ENCODE measurements at places on chromosomes 2 and 18.

DNA sequence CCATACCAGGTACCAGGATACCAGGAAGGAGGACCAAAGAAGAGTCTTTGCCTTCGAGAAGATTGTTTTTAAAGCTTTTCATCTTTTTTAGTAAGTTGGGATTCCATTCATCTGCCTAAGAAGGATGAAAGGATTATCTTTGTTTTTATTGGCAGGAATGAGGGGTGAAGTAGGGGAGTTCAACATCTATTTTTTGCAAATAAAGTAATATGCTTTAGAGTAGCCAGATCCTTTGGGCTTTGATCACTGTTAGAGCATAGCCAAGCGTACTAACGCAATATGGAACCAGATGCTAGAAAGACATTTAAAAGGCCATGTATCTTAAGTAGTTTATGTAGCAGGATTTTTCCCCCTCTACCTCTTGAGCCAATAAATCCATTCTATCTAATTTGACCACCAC lies 133.0 kb downstream of the PRPF40A start:
- DNase-seq, result no peak

- no peak for DNase-seq
Observed at GRCh38 chr2:30481323-30481800, 34.3 kb downstream of the LCLAT1 start.

DNA sequence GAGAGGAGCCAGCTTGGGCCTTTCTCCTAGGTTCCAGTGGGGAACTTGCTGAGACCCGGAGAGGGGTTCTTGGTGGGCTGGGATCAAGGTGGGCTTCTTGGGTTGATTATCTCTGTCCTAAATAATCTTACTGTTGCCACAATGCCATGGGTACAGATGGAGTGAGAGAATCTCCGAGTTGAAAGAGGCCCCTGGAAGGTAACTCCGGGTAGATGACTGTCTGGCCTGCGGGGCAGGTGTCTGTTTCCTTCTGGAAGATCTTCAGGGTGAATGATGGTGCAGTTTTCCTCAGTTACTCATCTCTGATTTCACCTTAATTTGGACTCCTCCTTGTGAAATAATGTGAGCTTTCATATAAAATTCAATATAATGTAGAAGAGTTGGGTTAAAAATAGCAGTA lies 159.4 kb downstream of the ACTR3 start:
- DNase-seq, result no peak

DNA sequence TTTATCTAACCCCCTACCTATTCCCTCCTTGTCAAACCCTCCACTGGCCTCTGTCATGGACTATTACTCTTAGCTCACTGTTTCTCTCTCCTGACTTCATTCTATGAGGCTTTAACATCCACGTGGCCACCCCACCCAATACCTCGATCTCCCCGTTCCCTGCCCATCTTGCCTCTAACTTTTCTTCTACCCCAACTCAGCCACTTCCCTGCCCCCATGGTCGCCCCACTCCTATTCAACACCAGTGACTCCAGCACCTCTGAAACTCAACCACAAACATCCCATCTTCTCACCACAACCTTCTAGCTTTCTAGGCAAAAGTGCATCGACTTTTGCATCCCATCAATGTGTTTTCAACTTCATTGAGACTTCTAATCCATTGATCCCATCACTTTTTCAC lies 94.2 kb upstream of the EPAS1 start:
- no peak for DNase-seq

GRCh38 chr2:85707304-85707703 lies 13.1 kb downstream of the GNLY start:
- DNase-seq, result peak; percentile 72

GRCh38 chr2:184646177-184646576 lies 47.8 kb downstream of the ZNF804A start:
- DNase-seq, result no peak

DNA sequence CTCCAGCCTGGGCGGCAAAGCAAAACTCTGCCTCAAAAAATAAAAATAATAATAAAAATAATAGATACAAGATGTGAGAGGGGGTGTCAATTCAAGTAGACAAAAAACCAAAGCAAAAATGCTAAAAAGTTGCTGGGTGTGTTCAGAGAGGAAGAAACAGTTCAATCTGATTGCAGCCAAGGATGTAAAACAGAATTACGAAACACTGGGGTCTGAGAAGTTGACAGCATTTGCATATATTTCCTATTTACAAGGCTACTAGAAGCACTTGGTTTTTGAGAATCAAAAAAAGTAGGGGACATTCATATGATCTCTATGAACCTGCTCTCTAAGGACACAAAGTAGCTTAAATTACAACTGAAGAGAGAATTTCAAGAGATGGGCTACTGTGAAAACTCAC lies 7.6 kb downstream of the TRIP12 start:
- no peak for DNase-seq

- DNase-seq, result no peak
Observed at GRCh38 chr2:142721015-142721414, 156.4 kb upstream of the KYNU start.

DNA sequence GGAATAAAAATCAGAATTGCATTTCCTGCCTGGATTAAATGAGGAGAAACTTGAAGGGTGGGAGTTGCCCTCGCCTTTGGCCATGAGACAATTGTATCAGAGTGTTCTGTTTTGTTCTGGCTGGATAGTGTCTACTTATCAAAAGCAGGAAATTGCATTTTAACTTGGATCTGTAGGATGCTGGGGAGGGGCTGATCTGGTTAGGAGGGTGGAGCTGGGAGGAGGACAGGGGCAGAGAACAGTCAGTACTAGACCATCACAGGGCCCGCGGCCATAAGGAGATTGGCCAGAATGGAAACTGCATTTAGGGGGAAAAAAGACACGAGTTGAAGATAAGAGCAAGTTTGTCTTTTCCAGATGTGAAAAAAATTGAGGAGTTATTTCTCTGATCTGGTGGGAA lies 199.1 kb upstream of the POU3F3 start:
- DNase-seq, result no peak

GRCh38 chr2:119104414-119104813 lies 54.1 kb downstream of the C1QL2 start:
- DNase-seq, result no peak

- no peak for DNase-seq
Observed at GRCh38 chr2:125696560-125696959, 959.4 kb upstream of the GYPC start.

DNA sequence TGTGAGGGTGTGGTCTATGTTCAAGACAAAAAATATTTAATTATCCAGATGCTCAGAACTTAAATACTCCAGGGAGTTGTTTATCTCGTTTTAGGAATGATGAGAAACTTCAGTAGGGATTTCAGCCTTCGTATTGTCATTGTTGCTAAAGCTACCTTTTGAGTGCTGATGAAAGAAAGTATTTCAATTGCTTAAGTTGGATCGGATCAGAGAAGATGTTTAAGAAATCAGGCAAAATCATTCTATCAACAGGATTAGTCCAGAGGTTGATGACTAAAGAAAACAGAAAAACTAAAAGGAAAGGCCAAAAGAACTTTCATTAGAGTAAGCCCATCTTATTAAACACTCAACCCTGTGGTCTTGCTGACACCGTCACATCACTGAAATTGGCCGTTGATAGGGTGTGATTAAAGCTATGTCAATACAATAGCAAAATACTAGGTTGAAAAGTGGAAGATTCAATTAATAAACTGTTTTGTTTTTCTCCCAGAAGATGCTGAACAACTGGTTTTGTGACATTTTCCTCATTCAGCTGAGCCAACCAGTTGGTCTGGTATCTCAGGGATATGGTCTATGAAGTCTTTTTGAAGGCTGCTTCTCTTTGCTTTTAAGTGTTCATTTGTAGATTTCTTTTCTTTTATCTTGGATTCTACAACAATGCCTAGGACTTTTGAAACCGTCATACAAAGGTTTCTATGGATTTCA lies 551.7 kb downstream of the SLC4A3 start:
- DNase-seq, result no peak

DNA sequence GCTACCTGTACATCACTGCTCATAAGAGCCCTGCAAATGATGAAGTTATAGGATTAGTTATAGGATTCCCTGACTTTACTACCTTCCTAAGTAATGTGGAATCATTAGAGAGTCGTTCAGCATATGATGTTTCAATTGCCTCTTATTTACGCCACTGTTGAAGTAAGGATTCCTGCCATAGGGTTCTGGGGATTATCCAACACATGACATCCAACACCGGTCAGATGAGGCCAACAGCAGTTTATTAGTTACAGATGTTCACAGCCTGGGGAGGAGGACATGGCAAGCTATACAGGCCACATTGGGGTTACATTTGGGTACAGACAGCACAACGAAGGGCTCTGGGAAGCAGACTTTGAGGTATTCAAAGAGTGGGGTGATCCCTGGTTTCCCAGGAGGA lies 134.1 kb upstream of the MC4R start:
- no peak for DNase-seq

DNA sequence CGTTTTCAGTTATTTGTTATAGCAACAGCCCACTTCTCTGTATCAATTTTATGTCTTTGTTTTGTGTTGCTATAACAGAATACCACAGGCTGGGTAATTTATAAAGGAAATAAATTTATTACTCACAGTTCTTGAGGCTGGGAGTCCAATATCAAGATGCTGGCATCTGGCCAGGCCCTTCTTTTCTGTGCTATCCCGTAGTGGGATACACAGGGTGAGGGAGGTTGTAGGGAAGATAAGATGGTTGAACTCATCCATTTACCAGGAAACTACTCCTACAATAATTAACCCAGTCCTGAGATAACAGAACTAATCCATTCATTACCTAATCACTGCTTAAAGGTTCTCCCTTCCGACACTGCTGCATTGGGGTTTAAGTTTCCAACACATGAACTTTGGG lies 220.7 kb downstream of the TPGS2 start:
- no peak for DNase-seq
